ENCODE measurements at places on chromosomes 16 and 17.

DNA sequence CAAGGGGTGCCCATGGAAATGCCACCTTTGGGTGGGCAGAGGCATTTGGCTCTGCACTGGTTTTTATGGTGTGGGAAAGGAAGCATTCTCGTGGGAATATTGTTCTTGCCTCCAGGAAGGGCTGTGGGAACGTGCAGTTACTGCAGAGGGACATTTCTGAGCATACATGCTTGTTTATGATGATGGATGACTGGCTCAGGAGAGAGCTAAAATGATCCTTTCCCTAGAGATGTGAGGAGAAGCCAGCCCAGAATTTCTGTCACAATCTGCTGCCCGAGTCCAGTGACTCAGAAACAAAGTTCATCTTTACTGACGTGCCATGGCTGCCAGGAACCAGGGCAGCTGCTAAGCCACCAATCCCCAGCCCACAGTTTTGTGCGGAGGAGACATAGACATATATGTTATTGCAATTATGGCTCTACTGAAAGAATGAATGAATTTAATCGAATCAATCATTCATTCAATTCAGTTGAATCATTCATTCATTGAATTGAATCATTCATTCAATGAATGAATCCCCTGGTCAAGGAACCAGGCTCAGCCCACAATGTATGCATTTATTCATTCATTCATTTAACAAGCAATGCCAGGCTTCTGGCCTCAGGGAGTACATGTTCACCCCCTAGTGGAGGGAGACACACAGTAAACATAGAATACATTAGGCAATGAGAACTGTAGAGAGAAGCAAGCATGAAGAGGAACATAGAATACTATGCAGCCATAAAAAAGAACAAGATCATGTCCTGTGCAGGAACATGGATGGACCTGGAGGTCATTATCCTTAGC, 414.4 kb upstream of the HSBP1 start:
- DNase-seq: no peak

DNA sequence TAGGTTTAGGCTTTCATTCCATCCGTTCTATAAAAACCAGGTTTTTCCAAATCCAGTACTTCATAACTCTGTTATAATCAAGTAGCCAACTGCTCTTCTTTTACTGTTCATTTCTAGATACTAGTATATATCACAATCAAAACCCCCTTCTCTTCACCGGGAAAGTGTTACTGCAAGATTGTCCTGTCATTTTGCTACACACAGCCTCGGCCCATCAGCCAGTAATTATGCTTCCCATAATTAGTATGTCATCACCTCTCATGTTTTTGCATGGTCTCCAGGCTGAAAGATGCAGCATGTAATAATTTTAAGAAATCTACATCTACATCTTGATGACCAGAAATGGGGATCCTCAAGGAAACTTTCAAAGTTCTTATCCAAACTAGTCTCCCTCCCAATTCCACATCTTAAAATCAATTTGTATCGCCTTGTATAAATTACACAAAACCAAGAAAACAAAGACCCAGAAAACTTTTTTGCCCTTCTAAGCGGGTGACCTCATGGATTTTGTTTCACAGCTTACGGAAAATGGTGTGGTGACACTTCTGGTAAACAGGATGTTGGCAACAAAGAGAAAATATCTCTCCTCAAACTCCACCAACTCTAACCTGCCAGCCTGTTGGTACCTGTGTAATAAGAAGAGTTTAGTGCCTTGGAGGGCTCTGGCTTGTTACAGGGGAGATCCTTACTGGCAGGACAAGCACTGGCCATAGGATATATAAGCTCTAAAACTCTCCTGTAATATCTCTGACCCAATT, 9.3 kb downstream of the TACO1 start:
- DNase-seq: no peak

GRCh38 chr16:30896261-30896888, at the start of gene CTF1:
Gene CTF1, plus strand, starts transcription at chr16:30896614. Its CDS starts 30 bp downstream, at chr16:30896644.
- no peak for DNase-seq

DNA sequence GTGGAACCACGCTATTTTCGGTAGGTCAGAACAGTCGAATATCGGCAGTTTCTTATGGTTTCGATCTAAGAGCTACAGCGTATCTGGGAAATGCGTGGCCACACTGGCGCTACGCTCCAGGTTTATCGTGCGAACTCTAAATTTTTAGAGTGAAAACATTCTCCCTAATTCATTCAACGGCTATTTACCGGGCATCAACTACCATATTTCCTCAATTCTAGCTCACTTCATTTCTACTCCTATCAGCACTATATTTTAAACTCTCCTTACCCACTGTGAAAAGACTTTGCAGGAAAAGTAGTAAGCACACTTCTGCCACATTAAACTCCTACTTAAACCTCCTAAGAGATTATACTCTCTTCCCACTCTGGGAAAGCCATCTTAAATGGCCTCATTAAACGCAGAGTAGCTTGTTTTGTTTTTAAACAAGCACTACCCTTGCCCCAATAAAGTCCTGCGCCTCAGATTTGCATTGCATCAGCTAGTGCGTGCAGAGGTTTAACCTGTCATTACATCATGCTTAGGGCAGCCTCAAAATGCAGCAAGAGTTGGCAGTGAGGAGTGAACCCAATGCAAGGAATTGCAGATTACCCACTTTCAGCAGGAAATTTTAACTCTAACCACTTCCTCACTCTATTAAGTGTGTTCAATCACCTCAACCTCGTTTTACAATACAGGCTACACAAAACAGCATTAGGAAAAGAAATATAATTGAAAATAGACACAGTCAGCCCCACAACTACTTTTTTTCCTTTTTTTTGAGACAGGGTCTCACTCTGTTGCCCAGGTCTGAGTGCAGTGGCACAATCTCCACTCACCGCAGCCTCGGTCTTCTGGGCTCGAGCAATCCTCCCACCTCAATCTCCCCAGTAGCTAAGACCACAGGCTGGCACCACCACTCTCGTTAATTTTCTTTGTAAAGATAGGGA, 18.8 kb downstream of the SIAH1 start:
- peak; percentile 71 for DNase-seq

DNA sequence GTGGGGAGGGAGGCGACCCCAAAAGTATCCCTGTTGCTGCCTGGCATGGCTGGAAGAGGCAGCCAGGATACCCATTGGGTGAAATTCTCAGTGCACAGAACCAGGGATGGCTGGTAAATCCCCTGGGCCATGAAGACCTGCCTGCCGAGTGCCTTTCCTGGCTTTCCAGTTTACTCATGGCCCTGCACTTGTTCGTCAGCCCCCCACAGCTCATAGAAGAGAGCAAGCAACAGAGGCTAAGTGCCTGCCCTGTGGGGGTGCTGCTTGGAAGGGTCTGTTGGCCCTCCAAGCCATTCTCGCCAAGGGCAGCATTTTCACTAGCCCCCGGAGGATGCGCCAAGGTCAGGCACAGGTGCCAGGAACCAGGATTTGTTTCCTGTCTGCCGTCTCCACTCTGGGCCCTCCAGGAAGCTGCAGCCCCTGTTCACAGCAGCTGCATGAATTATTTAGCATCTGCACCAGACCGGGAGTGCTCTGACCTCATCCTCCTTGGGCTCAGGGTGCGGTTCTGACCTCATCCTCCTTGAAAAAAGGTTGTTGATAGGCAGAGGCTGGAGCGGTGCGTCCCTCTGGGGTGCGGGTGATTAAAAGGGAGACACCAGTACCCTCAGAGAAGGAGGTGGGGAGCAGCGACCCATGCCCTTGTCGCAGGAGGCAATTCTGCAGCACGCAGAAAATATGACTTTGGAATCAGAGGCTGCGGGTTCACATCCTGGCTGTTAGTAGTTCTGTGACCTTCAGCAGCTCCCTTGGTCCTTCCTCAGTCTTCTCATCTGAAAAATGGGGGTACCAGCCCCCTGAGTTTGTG, 14.2 kb upstream of the CD300A start:
- DNase-seq: no peak

GRCh38 chr16:12885742-12886141, 15.7 kb upstream of the SHISA9 start:
- DNase-seq: no peak

GRCh38 chr17:12201294-12201880, 180.7 kb downstream of the MAP2K4 start:
- no peak for DNase-seq

- DNase-seq: no peak
These were observed 4.5 kb downstream of the NHERF1 start for GRCh38 chr17:74752822-74753401.

- no peak for DNase-seq
These were observed 2.4 kb upstream of the NACA2 start for GRCh38 chr17:61593426-61593825.

- peak; percentile 27 for DNase-seq
These were observed 35.8 kb upstream of the BCAS3 start for GRCh38 chr17:60641810-60642220.

- DNase-seq: no peak
These were observed 320.8 kb downstream of the FOXL1 start for GRCh38 chr16:86899151-86899550.

GRCh38 chr17:49388290-49388640, 26.2 kb upstream of the ZNF652 start:
- DNase-seq: no peak

GRCh38 chr16:85090873-85091521, 21.3 kb downstream of the CIBAR2 start:
- DNase-seq: no peak

DNA sequence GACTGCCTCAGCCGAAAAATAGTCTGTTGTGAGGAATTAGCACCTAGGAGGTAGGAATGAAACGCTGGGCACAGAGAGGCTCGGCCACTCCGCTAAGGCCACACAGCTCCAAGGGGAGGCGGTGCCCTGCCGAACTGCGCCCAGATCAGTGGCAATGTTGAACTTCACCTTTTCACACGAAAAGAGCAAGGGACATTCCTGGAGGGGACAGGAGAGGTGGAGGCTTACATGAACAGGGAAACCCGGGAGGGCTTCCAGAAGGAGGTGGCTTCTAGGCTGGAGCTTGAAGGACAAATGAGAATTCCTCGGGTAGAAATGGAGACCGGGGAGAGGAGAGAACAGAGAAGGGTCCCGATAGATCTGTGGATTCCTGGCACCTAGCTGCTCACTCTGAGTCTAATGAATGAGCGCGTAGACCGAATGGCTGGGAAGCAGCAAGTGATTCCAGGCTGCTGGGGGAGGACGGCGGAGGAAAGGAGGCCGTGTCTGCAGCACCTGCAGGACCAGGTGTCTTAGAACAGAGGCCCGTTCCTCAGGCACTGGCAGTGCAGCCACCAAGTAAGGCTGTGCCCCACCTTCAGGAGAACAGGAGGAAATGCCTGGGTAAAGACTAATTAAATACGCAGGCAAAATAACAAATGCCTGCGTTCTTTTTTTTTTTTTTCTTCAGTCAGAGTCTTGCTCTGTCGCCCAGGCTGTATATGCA, 722 bp upstream of the SLC38A10 start:
- DNase-seq: no peak

DNA sequence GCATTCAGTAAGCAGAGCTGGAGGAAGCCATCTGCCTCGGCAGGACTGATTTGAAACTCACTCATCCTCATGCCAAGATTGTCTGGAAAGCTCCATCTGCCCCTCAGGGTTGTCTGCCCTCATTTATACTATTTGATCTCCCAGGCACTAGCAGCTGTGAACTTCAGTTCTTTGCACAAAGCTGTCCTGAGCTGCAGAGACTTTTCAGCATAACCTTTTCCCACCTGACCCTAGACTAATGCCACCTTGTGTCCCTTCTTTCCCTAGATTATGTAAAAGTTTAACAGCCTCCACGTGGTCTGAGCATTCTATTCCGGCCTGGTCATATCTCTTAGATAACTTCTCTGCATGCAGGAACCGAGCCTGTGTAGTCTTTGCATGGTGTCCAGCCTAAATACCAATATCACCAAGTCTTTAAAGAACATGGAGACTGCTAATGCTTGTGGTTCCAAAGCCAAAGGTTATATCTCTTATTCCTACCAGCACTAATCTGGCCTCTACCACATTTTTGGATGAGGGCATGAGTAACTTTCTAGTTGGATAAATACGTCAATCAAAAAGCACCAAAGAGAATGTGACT, 29.1 kb downstream of the STAT5A start:
- DNase-seq: no peak

DNA sequence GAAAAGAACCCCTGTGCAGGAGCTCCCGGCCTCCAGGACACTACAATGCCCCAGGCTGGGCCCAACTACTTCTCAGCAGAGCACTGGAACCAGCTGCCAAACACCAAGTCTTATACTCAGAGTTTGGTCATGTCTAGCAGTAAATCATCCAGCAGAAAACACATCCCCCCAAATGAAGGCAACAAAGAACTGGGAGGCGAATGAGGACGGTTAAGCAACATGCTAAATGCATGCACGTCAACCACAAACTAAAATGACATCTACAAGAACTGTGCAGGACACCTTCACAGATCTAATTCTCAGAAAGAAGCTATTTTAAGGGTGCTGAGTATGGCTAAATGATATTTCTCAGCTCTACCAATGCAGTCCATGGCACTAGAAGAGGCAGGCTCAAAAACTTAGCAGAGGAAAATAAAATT, 7.6 kb upstream of the IRX5 start:
- no peak for DNase-seq

GRCh38 chr17:7656958-7657609, 6.4 kb downstream of the ATP1B2 start:
- no peak for DNase-seq

GRCh38 chr17:32443827-32444300, 446 bp upstream of the PSMD11 start:
- no peak for DNase-seq

DNA sequence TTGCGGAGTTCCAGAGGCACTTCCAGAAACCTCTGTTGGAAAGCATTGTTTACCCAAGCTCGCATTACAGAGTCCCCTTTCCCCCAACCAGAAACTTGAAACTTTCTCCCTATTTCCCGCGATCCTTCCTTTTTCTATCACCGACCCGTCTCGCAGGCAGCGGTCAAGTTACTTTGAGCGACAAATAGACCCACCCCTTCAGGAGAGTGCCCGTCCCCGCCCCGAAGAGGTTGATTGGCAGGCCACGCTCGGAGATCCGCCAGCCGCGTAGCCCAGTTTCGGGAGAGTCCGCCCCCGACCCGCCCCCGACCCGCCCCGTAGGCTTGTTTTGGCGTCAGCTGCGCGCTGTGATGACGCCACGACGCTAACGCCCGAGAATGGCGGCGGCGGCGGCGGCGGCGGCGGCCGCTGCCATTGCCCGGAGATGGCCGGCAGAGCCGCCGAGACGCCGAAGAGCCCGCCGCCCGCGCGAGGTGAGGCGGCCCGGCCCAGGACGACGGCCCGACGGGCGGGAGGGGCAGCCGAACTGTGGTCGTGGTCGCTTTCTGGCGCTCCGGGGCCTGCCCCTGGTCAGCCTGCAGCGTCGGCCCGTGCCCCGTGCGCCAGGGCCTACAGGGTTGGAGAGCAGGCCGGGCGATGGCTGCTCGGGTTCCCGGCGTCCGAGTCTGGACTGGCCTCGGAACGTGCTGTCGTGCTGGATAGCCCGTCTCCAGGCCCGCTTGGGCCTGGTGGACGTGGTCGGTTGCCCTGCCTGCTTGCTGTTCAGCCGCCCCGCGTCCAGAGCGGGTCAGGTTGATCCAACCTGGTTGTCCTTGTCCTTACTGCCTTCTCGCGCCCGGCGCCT, at the start of gene PSKH1:
Gene PSKH1, plus strand, starts transcription at position 356 of the 844 bp plus-strand sequence. CDS start 15,496 bp downstream, outside the sequence.
- peak; percentile 46 for DNase-seq

- DNase-seq: no peak
These were observed 134.7 kb downstream of the KCNJ12 start for GRCh38 chr17:21510686-21511362.
